CD8-positive, alpha-beta memory T cell (primary cell): ENCODE measurements at places on chromosomes 13 and 19.

- DNase-seq, result no peak
Measured at GRCh38 chr13:74904556-74904955, 577.4 kb downstream of the TBC1D4 start.

- DNase-seq, result no peak
Measured at GRCh38 chr19:799076-799881, 2.0 kb downstream of the PTBP1 start.

DNA sequence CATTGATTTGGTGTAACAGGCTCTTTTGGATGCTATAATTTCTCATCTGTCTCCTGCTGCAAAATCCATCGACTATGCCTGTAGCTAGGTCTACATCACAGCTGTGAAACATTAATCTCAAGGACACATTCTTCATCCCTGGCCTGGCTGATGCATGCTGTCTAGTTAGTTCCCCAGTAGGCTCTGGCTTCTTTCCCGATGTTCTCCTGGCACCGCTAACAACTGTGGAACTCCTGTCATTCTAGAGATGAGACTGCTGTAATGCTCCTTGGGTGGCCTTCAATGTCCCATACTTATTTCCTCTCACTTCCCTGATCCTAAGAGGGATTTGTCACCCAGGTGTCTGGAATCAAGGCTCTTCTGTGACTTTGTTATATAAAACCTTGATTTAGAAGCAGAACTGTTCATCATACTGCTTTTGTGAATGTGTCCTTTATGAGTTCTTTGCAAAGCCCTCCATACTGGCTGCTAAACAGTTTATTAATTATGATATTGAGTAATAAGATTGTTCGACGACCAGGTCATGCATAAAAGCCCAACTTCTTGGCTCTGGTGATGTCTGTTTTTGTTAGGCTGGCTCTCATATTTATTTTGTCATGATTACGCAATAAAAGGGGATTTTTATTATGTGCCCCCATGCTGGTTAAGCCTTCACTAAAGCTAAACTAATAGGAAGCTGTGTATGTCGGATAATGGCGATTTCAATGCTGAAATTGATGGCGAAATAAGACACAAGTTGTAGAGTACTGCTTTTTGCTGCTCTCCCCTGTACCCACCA lies 227.5 kb downstream of the DCT start:
- DNase-seq, result no peak

GRCh38 chr13:79723519-79724024 lies 242.6 kb downstream of the NDFIP2 start:
- DNase-seq, result no peak

DNA sequence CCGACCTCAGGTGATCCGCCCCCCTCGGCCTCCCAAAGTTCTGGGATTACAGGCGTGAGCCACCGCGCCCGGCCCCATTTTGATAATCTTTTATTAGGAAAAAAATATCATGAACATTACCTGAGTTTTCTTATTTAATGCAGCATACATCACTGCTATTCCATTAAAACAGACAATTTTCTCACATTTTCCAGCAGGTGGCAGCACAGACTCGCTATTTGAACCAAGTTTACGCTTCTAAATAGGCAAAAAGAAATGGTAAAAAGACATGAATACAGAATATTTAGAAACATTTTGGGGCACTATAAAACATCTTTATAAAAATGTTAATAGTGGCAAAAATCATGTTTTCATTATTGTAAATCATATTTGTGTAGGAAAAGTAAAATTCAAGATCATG lies 903.1 kb downstream of the SLITRK6 start:
- DNase-seq, result no peak

DNA sequence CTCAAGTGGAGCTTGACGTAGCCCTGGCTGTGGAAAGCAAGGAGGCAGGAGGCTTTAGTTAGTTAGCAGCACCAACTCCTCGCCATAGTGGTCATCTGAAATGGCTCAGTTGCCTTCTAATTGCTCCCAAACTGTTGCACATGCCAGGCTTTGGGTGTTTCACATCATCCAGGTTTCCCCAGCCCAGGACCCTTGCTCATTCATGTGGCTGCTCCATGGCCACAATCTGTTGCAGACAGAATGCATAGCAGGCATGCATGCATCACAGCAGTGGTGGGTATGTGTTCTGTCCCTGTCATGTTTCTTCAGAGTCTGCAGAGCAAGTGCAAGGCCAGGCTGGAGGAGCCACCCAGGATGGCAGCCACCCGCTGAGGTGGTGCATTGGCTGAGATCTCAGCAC lies 407.6 kb downstream of the TSHZ3 start:
- no peak for DNase-seq

GRCh38 chr13:38674208-38674607 lies 12.7 kb upstream of the FREM2 start:
- DNase-seq, result no peak

- DNase-seq, result no peak
Measured at GRCh38 chr13:102309110-102309509, 92.7 kb downstream of the FGF14 start.

DNA sequence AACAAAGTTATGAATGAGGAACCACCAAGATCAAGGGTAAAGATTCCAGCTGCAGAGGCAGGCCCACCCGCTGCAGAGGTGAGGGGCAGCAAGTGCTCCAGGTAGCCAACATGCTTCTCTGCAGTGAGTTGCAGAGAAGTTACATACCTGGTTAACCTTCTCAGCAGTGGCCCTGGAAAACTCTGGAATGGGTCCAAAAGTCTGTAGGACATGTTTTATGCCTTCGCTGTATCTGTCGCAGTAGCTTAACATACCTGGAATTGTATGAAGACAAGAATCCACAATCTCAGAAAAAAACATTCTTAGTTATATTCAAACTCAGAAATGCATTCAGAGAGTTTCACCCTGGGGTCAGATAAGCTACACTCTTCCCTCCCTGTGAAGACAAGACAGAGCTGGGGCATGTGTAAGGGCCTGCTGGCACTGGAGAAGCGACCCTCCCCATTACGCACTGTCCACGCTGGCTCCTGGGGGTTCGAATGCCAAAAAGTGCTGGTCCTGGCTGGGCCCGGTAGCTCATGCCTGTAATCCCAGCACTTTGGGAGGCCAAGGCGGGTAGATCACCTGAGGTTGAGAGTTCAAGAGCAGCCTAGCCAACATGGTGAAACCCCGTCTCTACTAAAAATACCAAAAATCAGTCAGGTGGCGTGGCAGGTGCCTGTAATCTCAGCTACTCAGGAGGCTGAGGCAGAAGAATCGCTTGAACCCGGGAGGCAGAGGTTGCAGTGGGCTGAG lies 121.0 kb downstream of the CRYL1 start:
- DNase-seq, result no peak

GRCh38 chr19:2613507-2614295 lies 88.8 kb downstream of the GNG7 start:
- DNase-seq, result peak; percentile 63

DNA sequence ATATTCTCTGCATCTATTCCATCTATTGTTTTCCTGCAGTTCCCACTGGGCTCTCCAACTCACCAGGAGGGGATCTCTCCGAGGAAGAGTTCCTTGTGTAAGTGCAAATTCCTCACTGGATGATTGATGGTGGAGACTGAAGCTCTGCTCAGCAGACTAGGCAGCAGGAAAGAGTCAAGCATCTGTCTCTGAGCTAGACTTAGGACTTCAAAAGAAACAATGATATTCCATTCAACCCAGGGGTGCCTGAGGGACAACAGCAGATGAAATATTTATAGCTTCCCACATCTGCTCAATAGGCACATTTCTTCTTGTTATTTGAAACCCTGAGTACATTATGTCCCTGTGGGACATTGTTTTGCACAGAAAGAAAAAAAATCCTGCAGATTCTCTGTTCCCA lies at the start of the genes OR7A5 and OR7C1:
Gene OR7A5, minus strand, starts transcription at position 175 of the 400 bp plus-strand sequence. CDS start 6,944 bp downstream, outside the sequence.
Gene OR7C1, minus strand, starts transcription at position 175 of the 400 bp plus-strand sequence. CDS start 35,049 bp downstream, outside the sequence.
- DNase-seq, result no peak
